Bronchial epithelial cell (primary cell): ENCODE measurements at places on chromosomes 2 and 18. TPM values are rescaled to one million over a fixed set of nuclear protein-coding genes. Genes with fewer than 3 reads are reported as not detected.

Gene PJVK
- 1.2 and 2.4 TPM in 2 replicates for total RNA-seq

Gene MLPH
- 6.6 and 14.7 TPM in 2 replicates for total RNA-seq

Gene GKN2
- not detected in 2 replicates for total RNA-seq

Gene ABCB11
- total RNA-seq: 0.26 TPM in 2 replicates

Gene FAM161A
- 0.53 and 0.90 TPM in 2 replicates for total RNA-seq
